ENCODE measurements at places on chromosomes 4 and X.

GRCh38 chr4:75653845-75654503 is 19.2 kb downstream of the G3BP2 start:
- DNase-seq: no peak

DNA sequence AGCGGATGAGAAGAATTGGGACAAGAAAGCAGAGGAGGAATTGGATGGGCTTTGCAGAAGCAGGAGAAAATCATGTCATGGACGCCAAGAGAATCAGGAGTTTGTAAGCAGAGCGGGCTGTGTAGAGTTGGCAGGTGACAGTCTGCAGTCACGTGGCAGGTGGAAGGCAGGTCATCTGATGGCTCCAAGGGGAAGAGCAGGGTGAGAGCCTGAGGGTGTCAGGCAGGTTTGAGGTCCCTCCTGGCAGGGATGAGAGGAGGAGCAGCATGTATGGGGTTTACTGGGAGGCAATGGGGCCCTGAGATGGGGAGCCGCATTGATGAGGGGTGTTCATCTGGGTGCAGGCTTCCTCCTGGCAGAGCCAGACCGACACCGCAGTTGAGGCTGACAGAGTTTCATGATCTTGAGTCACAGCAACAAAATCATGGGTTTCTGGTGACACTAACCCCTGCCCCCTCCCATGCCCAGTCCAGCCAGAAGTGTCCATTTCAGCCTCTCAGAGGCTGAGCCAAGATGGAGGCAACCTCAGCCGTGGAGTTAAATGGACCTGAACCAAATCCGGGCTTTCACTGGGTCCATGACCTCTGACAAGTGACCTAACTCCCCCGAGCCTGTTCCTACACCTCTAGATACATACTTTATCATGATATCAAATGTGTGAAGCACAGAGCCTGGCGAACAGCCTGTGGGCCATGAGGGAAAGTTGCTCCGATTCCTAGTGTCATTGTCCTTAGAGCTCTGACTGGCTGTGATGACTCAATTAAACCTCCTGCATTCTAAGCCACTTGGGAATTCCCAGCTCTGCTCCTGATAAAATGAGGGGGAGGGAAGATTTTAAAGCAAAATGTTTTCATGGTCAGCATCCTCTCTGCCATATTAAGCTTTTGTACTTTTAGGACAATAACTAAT is 36.1 kb downstream of the EVC start:
- DNase-seq: no peak

DNA sequence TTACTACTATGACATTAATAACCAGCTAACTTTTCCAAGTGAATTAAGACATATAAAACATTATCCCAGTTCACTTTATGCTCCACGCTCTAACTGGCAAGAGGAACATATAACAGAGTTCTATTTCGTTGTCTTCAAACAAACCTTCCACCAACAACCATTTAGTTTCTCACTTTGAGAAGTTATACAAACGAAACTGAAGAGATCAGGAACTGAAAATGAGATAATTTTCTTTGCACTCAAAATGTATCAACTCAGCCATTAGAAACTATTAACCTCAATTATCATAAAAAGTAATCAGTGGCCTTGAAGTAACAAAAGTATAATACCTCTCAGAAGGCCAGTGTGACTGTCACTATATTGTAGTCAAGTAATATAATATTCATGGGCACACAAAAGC is 70.1 kb downstream of the CHM start:
- DNase-seq: no peak

DNA sequence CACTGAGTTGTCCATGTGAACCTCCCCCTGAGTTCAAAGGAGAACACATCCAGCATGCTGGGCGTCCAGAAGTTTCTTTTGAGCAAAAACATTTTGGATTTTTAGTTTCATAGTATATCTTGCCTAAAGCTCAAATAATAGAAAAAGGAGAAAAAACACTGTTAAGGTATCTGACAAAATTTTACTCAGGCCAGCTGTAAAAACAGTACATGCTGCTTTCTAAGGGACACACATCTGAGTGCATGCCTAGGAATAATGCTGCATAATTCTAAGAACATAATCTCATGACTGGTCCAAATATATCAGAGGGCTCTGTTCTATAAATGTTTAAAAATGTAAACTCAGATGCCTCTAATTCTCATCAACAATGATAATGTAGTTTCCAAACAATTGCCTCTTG is 561.3 kb upstream of the INTU start:
- no peak for DNase-seq
